Caco-2 (cell line): ENCODE measurements at places on chromosomes 12 and 14. TPM values are rescaled to one million over a fixed set of nuclear protein-coding genes. Genes with fewer than 3 reads are reported as not detected.

DNA sequence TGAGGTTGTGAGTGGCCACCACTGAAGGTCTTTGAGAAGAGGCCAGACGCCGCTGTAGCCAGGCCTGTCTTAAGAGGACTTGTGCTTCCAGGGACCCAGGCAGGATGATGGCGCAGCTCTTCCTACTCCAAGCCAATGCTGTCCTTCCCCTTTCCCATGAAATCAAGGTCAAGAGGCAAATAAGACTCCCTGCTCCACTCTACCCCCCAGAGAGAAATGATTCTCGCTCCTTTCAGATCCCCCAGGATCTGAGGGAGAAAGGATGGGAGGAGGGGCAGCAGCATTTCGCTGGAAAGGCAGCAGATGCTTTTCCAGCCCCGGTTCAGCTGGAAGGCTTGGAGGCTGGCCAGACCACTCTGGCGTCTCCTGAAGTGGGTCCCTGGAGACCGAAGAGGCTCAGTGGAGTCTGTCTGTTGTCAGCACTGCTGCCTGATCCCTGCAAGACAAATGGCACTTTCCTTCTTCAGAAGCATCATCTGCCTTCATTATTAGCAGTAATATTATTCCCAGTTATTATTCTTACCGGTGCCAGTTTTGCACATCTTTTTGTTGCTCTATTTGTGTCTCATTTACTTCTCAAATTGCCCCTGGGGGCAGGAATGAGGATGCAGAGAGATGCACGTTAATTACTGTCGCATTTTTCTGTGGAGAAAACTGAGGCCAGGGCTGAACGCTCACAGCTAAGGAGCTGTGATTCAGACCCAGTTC, 51.4 kb downstream of the C14orf132 start:
- no peaks in the 10 kb centered on the region for H3K36me3 ChIP-seq
- H3K4me1 ChIP-seq = peaks cover 5% of the 10 kb centered on the region; the same call in 1 of the 2 replicates
- H3K27me3 ChIP-seq = no peaks in the 10 kb centered on the region
- H3K4me3 ChIP-seq = no peak overlapping the region

DNA sequence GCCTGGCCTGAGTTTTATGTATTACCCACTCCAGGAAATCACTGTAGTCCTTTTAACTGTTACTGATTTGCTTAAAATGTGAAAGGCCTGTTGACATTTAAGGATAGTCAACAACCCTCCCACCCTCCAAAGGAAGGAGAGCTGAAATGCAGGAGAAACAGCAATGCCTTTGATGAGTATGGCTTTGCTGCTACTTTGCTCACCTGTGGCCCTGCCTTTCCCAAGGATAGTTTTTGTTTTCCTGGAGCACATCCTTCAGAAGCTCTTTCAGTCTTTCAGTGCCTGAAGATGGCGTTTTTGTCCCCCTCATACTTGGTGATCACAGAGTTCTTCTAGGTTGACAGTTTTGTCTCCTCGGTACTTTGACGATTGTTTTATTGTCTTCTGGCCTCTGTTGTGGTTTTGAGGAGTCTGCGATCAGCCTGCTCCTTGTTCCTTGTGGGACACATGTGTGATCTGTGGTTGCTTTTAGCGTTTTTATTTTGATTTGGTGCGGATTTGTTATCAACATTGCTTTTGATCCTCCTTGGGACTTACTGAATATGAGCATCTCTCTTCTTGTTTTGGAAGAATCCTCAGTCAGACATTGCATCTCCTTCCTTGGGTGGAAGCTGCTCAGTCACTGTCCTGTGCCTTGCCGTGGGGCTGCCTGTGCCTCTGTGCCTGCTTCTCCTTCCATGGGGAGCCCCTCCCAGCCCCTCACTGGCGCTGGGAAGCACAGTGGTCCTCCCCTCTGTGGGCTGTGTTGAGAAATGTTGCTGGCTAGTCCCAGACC, 17.2 kb downstream of the PACS2 start:
- DNase-seq = no peak
- H3K4me3 ChIP-seq = no peak overlapping the region

GRCh38 chr12:58372298-58372697, 430.9 kb downstream of the ATP23 start:
- DNase-seq = no peak
- no peaks in the 10 kb centered on the region for H3K27me3 ChIP-seq
- no peaks in the 10 kb centered on the region for H3K36me3 ChIP-seq
- no peak overlapping the region for H3K4me3 ChIP-seq
- no peak overlapping the region for H3K27ac ChIP-seq
- 0 out of 2 replicates have a peak, but pooled peaks cover 5% of the 10 kb centered on the region for H3K4me1 ChIP-seq

The KLHL33 gene
- not detected in 2 replicates for total RNA-seq

The RPGRIP1 gene
- 0.12 TPM in 1 of 2 replicates, not detected in the other for total RNA-seq

The ANO4 gene
- 0.09 TPM in 1 of 2 replicates, not detected in the other for total RNA-seq

The HOXC9 gene
- total RNA-seq = 2.9 and 3.1 TPM in 2 replicates
